Kidney capillary endothelial cell (primary cell): ENCODE measurements at places on chromosomes 11 and 22.

DNA sequence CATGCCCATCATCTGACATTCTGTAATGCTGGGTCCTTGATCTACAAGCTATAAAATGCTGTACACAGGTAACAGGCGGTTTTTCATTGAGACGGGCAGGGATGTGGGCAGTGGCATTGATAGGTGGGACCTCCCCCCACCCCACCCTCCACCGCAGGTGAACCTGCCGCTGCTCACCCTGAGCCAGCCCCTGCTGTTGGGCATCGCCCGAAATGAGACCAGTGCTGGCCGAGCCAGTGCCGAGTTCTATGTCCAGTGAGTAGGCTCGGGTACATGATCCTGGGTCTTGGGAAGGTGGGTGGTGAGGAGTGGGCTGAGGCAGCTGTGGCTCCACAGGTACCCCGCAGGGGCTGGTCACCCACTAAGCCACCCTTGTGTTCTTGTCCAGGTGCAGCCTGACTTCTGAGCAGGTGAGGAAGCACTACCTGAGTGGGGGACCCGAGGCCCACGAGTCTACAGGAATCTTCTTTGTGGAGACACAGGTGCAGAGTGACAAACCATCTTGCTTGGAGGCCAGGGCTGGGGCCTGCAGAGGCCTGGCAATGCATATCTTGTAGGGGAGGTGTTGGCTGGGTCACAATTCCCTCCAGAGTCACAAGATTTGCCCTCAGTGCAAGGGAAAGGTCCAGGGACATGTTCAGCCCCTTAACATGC is 1.1 kb upstream of the DNAJC4 start:
- no peak for DNase-seq

- no peak for DNase-seq
These were observed 14.2 kb upstream of the OR6A2 start for GRCh38 chr11:6813656-6814055.

DNA sequence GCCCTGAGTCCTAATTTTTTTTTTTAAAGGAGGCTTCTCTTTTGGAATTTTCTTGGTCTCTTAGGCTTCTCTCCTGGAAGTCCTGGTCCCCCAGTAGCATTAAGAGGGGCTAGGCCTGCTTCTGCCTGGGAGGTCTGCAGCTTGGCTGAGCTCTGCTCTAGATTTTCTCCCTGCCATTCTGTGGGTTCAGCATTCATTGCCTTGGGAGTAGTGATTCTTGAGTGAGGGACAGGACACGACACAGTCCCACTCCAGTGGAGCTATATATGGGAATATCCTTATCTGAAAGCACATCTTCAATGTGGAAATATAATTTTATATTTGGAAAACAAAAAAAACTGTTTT is 3.7 kb downstream of the IGSF22 start:
- DNase-seq: no peak

- no peak for DNase-seq
These were observed 4.0 kb downstream of the YPEL4 start for GRCh38 chr11:57645689-57646085.

DNA sequence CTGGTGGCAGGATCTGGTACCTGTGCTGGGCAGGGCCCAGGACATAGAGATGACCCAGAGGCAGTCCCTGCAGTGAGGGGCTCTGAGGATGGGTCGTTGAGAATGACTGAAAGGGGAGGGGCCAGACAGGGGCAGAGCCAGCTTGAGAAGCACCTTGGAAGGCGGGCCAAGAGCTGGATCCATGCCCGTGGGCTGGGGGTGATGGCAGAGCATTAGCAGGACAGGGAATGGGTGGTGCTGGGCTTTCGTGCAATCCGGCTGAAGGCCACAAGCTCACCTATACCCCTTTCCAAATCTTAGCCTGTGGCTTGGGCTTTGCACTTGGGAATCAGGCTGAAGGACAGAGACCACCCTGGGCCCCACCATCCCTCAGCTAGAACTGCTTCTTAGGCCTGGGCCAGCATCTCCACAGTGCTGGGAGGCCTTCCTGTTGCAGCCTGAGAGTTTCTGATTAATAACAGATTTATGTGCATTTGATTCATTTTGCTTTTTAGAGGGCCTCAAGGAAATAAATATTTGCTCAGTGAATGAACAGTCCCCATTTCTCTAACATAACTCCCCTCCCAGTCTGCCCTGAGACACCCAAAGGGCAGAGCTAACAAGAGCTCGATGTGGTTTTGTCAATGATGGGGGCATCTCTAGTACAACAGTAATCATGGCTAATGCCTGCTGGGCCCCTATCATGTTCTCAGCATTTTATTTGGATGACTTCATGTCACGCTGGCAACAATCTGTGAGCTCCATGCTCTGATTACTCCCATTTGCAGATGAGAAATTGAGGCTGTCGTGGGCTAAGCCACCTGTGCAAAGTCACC is 39.3 kb downstream of the RIBC2 start:
- DNase-seq: no peak

GRCh38 chr11:128759597-128759996 is 65.7 kb downstream of the FLI1 start:
- DNase-seq: peak; percentile 60

GRCh38 chr11:1705126-1706052 is 8.4 kb downstream of the KRTAP5-6 start:
- DNase-seq: no peak

DNA sequence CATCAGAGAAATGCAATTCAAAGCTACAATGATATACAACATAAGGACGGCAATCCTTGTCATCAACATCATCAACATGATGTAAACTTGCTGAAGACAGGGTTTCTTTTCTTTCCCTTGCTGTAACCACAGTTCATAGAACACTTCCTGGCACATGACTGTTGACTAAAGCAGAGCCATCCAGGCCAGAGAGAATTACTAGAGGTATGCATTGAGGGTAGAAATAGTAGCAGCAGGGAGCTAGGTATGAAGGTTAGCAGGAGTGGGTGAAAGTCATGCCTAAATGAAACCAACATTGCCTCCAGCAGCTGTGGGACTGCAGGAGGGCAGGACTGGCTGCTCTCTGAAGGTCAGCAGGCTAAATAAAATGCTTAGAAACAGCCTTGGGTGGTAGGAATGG is 103.7 kb downstream of the LRRC32 start:
- DNase-seq: no peak

GRCh38 chr11:19378814-19379213 is 138.1 kb upstream of the E2F8 start:
- DNase-seq: no peak

GRCh38 chr22:29842172-29842571 is 4.1 kb upstream of the ASCC2 start:
- DNase-seq: no peak

DNA sequence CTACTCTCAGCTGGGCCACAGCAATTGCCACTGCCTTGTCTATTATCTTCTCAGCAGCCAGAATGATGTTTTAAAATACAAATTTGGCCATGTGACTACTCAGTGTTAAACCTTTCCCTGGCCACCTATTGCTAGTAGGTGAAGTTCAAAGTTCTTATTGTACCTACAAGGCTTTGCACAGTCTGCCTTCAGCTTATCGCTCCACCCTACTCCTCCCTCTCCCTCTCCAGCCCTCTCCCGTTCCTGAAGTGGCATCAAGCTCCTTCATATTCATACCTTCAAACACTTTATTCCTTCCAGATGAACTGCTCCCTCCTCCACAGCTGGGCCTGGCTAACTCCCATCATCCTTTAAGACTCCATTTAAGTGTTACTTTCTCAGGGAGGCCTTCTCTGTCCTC is 37.3 kb downstream of the OR10A6 start:
- DNase-seq: no peak

DNA sequence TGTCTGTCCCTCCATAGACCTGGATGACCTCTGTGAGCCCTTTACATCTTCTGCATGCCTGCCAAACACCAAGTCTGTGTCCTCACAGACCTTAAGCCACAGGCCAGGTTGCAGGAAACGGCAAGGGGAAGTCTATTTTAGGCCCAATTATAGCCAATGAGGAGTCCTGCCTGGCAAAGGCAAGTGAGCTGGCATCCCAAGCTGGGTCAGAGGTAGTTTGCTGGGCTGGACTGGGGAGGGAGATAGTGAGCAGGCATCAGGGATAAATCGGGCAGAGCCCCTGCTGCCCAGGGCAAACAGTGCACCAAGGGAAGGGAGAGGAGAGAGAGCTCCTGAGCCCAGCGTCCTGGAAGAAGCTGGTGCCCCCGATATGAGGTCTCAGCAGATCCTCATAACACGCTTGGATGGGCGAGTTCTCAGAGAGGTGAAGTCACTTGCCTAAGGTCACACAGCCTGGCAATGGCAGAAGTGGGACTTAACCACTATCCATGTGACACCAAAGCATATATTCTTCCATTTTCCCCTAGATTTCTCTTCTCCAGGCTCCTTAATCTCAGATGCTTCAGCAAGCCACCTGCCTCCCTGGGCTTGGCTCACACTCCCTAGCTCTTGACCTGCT is 3.7 kb upstream of the RELT start:
- no peak for DNase-seq
